Fibroblast of villous mesenchyme (primary cell): ENCODE measurements at places on chromosomes 16 and 17.

GRCh38 chr16:6634151-6634550 is 698.5 kb upstream of the RBFOX1 start:
- no peak for DNase-seq

- DNase-seq: no peak
Measured at GRCh38 chr16:89748076-89748475, 26.7 kb downstream of the ZNF276 start.

DNA sequence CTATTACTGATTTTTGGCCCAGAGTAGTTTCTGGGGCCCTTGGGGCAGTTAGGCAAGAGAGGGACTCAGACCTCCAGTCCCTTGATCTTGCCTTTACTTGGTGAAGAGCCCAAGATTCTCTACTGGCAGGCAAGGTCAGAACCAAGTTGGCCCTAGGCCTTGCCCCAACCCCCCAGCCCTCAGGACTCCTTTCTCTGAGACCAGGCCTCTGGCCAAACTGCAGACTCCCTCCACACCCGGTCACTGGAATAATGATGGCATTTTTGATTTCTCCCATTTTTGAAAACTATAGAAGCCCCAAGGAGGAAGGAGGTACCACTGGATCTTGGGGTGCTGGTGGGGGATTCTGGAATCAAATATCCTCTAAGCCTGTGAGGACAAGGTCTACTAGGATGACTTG is 18.0 kb upstream of the HOXB9 start:
- DNase-seq: no peak

DNA sequence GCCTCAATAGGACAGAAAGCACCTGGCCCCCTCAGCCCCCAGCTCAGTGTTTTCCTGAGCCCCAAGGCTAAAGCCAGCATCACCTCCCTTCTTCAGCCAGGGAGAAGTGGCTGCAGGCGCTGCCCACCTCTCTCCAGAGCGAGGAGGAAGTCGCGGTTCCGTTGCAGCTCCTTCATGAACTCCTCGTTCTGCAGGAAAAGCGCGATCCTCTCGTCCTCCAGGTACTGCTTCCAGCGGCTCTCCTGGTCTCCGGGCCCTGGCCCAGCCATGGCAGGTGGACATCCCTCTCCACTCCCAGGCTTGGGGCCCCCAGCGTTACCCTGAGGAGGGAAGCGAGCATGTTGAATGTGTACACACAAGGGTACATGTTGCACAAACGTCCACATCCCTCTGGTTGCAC is 22.7 kb upstream of the MRPS23 start:
- no peak for DNase-seq

DNA sequence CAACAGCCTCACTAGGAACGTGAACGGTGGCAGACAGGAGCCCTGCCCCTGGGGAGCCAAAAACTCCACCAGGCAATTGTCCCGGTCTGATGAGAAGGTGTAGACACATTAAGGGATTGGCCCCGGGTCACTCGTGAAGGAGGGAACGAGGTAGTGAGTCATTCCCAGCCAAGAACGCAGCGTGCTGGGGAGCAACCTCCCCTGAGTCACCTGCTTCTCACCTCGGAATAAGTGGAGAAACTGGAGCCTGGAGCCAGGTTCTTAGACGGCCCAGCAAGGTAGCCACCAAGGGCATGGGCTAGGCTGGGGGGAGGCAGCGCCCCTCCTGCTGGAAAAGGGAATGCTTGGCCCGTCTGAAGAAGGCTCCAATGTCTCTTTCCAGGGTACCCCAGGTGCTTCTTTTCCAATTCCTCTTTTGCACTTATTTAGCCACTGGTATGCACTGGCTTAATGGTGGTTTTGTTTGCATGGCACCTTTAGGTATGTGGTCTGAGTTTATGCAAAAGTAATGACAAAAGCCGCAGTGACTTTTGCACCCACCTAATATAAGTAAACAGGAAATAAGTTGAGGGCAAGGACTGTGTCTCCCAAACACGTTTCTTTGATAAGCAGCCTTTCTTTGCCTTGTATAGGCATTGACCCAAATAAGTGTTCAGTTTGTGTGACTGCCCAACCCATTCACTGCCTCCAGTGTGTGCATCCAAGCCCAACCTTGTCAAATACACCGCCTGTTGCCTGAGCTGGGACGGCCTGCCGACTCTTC is 1.8 kb upstream of the HELZ start:
- peak; percentile 50 for DNase-seq

GRCh38 chr16:24986512-24987303 is 28.5 kb downstream of the ARHGAP17 start:
- peak; percentile 94 for DNase-seq

DNA sequence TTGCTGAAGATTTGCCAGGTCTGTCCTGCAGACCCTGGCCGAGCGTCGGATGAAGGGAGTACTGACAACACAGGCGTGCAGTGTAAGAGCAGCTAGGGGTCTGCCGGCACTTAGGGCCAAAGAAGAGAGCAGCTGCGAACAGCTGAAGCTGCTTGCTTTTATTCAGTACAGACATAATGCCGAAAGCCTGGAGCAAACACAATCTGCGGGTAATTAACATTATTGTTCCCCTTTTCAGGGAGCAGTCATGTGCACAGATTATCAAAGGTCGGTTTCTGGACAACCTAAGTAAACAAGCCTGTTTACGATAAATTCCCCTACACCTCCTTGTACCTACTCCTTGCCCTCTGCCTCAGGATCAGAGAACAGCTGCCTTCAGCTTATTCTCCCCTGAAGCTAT is 12.0 kb upstream of the KRT23 start:
- no peak for DNase-seq

- peak; percentile 41 for DNase-seq
Measured at GRCh38 chr17:13557077-13557476, 44.7 kb downstream of the HS3ST3A1 start.

DNA sequence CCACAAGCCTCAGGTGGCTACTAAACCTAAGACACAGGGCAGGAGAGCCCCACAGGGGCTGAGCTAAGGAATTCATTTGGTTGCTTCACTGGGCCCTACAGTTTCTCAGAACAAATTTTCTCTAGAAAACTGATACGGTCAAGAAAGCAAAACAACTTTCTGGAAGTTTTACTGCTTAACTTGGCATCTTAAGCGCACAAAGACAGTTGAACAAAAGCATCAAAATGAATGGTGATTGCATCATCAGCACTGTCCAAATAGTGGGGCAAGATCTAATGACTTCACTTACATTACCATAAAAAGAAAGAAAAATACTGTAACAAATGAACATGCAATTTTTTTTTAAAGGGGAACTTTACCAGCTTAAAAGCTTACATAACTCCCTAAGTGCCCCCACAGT is 47.6 kb downstream of the XPO6 start:
- peak; percentile 76 for DNase-seq

GRCh38 chr17:4003501-4004421 is 39.5 kb upstream of the ATP2A3 start:
- DNase-seq: no peak

DNA sequence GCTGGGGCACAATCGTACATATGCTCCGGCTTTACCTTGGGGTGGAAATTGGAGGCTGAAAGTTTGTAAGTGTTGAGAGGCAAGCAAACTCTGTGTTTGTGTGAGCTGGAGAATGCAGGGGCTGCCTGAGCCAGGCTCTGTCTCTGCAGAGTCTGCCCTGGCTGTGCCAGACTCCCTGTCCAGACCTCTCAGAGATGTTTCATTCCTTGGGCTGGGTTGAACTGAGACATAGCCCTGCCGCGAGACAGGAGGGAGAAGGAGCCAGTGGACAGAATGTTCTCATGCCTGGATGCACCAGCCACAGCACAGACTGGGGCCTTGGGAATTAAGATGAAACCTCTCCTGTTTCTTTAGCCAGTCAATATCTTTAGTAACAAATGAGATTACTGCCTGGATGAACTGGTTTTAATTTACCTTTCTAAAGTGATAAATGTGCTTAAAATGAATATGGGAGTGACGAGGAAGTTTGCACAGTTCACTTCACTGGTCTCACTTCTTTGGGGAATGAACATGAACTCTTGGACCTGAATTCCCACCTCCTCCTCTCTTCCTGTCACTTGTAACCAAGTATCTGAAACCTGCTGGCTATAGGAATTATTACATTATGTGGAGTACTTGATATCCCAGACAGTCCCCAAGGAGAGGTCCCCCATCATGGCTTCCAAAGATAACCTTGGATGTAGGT is 40.1 kb downstream of the YPEL2 start:
- DNase-seq: peak; percentile 71

GRCh38 chr17:8126491-8127066 is 2.7 kb upstream of the HES7 start:
- peak; percentile 63 for DNase-seq

DNA sequence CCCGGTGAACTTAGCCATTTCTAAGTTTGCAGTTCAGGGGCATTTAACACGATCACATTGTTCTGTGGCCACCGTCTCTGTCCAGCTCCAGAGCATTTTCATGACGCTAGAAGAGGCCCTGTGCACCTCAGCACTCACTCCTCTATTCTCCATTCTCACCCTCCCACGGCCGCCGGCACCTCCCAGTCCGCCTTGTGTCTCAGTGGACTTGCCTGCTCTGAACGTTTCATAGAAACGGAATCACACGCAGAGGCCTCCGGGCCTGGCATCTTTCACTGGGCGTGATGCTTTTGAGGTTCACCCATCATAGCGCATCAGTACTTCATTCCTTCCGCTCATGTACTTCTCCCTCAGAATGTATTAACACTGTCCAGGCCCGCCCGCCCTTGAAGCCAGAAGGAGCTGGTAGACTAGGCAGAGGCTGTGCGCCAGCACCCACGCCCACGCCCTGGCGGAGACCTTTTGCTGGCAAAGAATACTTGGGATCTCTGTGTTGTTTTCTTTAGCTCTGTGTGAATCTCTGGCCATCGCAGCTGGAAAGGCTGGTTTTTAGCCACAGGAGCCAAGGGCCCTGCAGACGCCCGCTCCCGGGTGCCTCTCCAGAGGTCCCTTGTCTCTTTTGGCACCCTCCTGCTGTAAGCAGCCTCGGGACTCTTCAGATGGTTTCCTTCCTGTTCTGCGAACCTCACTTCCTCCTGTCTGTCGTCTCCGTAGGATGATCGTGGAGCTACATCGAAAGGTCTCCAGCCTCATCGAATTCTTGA is 23.4 kb upstream of the JPT2 start:
- no peak for DNase-seq

GRCh38 chr16:71628810-71629209 is 2.8 kb downstream of the MARVELD3 start:
- peak; percentile 6 for DNase-seq

- no peak for DNase-seq
Measured at GRCh38 chr17:58501451-58501850, 13.0 kb downstream of the MTMR4 start.

GRCh38 chr17:74080656-74081582 is 122.6 kb upstream of the RPL38 start:
- no peak for DNase-seq

GRCh38 chr17:49667854-49668253 is 10.0 kb downstream of the SPOP start:
- no peak for DNase-seq

- no peak for DNase-seq
Measured at GRCh38 chr17:61794242-61794641, 69.1 kb downstream of the BRIP1 start.

- DNase-seq: no peak
Measured at GRCh38 chr16:68487203-68487514, 38.9 kb upstream of the SMPD3 start.

DNA sequence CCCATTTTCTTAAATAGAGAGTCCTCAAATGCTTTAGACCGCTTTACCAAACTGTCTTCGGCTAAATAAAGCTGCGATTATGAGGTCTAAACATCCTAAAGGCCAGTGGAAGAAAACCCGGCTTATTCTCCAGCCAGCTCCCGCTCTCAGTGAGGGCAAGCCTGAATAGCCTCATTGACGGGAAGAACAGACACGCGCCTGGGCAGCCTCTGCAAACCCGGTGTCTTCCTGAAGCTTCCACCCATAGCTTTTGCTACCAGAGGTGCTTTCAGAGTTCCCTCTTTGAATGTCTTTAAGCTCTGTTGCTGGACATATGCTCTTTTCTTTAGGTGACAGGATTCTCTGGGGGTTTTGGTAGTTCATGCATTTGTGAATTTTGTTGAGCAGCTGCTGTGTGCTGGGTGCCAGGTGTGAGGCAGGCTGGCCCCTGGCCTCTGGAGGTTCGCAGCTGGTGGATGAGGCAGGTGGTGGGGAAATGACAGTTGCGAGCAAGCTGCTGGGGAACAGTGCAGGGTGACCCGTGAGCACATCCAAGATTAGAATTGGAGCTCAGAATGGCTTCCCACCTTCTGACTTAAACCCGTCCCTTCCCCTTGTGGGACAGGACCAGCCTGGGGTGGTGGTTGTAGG is 44.7 kb downstream of the CRISPLD2 start:
- DNase-seq: no peak

DNA sequence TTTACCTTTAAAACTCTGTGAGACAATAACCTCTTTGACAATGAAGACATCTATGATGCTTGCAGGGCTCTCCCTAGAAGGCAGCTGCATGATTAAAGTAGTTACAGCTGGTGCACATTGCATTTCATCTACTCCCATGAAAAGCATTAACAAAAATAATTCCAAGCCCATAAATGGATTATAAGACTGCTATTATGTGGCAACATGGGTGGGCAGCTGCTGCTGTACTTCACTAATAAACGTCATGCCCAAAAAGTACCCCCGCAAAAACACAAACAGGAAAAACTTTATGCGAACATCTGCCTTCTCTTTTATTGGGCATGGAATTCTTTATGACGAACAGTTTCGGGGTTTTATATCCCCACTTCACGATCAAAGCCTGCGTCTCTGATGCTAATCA is 224.9 kb downstream of the CA10 start:
- DNase-seq: no peak

- no peak for DNase-seq
Measured at GRCh38 chr17:3497101-3497500, 21.3 kb downstream of the ASPA start.

DNA sequence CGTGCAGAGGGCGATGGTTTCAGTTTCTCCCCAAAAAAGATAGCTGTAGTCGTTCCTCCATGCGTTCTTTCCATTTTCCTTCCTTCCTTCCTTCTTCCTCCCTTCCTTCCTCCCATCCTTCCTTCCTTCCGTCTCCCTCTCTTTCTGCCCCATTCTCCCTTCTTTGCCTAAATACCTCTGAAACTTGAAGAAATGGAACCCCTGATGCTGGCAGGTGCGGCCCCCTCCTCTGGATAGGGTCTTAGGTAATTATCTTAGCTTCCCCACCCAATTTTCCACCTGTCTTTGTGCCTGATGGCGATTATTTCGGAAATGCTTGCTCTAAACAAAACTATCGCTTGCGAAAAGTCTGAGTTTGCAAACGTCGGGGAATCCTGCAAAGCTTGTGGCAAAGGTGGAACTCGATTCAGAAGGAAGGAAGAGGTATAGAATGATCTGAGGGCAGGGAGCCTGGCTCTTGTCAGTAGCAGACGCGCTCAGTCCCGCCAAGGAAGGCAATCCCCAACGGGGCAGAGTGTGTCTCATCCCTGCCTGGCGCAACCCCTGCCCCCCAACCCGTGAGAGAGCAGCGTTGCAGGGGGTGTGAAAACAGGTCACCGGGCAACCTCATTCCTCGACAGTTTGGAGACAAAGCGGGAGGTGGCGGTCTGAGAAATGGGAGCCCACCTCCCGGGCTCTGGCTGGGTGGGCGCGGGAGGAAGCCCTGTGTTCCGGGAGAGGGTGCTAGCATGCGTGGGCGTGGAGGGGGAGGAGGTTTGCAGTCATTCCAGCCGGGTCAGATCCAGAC is 2.9 kb upstream of the CBX8 start:
- no peak for DNase-seq
